ENCODE measurements at places on chromosomes 4 and X.

DNA sequence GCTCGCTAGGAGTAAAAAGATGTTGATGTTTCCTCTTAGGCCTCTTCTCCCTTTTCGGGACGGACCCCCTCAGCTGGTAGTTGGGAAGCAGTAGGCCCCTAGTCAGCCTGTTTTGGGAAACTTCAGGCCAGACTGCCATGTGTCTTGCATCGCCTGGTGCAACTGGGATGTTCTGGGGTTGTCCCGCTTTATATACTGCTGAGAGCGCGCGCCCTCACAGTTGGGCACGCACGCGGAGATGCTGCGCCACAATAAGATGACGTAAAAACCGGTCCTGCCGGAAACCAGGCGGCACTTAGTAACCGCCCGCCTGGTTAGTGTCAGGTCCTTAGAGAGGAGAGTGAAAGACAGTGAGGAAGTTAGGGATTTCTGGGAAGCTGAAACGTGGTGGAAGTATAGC is 231.3 kb upstream of the CT83 start:
- no peak for DNase-seq

DNA sequence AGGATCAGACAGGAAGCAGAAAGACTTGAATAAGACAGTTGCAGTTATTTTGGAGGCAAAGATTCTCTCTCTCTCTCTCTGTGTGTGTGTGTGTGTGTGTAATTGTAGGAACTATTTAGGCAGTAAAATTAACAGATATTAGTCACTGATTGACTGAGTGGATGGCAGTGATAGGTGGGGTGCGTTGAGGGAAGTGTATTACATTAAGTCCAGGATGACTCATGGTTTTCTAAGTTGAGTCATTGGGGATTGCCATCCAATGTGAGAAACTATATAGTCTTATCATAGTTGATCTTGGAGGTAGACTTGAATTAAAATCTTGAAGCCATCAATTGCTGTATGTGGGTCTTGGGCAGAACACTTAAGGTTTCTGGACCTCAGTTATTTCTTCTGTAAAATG is 75.4 kb downstream of the AR start:
- DNase-seq, result no peak

- DNase-seq, result no peak
Measured at GRCh38 chr4:150970685-150971151, 44.4 kb downstream of the LRBA start.

DNA sequence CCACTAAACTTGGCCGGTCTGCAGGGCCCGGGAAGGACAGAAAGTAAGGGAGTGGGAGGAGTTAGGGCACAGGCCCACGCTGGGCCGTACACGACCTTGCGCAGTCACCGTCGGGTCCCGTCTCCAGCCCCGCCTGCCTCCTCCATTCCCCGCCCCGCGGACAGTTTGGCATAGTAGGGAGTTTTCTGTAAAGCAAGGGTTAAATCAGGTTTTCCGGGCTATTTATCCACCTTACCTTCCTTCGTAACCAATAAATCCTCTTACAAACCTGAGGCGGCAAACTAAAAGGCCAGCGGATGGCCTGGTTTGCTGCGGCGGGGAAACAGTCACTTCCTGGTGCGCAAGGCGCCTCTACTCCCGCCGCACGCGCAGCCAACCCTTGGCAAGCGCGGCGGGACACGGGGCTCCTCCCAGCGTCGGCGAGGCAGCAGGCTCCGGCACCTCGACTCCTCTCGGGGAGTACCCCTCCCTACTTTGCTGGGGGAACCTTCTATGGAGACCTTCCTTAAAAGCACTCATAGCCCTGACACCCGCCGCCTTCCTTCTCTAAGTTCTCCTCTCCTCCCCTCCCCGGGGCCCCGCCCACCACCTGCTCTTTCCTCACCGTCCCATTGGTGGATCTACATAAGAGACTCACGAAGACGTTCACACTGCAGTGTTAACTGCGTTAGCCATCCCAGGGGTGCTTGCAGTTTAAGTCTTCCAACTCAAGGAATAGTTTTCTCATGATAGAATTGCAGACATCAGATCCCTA is at the start of gene TRMT2B:
TRMT2B (minus strand) TSS at position 563 of the 754 bp plus-strand sequence. CDS start 9,822 bp downstream, outside the sequence.
- DNase-seq, result peak; percentile 79

GRCh38 chr4:3291969-3292570 is 751 bp upstream of the RGS12 start:
- DNase-seq, result peak; percentile 68

- peak; percentile 59 for DNase-seq
Measured at GRCh38 chrX:47232803-47233332, at the start of gene USP11. USP11 (plus strand) TSS chrX:47233009; CDS start chrX:47233044, 35 bp downstream.

DNA sequence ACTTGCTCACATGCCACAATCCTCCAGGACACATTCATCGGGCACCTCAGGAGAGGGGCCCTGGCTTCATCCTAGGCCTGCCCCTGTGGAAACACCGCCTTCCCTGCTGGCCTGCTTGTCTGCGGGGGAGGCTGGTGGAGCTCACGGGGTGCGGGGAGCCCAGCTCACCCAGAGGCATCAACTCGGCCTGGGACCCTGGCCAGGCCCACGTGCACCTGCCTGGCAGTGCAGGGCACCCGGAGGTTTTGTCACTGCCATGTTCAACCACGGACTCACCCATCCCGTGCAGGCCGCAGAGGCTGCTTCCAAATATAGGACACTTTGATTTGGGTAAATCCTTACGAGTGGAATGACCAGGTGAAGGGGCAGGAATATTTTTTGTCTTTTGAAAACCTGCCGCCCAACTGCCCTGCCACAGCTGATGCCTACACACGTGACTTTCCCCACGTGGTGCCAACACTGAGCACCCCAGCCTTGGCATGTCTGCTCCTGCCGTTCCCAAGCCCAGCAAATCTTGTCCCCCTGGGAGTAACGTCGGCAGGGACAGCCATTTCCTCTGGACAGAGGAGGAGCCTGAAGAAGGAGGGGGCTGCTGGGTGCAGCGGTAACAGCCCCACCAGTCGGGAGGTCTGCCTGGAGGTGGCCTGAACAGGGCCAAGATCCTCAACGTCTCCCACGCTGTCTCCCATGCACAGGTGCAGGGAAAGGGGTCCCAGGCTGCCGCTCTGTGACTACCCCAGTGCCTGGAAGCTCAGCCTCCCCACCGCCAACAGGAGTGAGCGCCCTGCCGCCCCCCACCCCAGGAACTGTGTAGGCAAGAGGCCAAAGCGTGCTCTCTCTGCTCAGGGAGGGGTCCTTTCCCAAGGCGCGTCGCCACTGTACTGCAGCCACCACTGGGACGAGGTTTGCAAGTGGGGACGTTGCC is 8.5 kb downstream of the MXD4 start:
- DNase-seq, result no peak

DNA sequence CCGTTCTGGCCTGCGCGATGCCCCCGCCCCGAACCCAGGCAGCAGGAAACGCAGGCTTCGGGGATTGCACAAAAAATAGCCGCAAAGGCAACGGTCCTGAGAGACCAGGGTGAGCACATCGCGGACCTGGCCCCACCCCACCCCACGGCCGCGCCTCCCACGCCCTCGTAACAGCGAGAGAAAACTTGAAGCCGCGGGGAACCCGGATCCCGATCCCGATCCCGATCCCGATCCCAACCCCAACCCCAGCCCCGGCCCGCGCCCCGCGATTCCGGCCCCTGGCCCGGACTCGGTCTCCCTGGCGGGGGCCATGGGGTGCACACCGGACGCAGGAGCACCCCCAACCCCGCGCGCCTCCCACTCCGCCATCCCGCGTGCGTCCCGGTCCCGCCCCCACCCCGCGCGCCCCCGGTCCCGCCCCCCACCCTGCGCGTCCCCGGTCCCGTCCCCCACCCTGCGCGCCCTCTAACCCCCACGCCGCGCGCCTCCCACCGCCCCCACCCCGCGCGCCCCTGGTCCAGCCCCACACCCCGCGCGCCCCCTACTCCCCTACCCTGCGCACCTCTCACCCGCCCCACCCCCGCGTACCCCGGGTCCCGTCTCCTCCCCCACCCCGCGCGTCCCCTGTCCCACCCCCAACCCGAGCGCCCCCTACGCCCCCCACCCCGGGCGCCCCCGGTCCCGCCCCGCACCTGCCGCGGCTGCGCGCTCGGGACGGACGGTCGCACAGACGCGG is 29.0 kb downstream of the NOP14 start:
- DNase-seq, result no peak
